ENCODE measurements at places on chromosomes 3 and 15.
A peak's percentile ranks its signal among the peaks of the same experiment; 100 is the strongest.

- DNase-seq = no peak
These were observed 158.0 kb downstream of the CDIN1 start for GRCh38 chr15:36737430-36737891.

- no peak for DNase-seq
These were observed 861.0 kb upstream of the NR2F2 start for GRCh38 chr15:95469496-95470000.

DNA sequence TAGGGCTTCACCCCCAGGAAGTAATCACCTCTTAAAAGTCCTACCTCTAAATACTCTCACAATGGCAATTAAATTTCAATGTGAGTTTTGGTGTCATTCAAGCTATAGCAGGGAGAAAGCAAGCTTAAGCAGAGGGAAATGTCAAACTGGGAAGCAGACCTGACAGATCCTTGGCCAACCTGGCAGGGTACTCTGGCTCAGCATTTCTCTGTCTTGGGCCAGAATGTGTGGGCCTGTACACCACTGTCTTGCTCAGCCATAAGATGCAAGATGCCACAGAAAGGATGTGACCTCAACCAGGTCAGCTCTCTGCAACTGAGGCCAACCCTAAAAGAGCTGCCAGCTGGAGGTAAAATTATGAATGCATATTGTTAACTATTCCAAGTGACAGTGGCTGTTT lies 130.6 kb upstream of the CMC1 start:
- no peak for DNase-seq

GRCh38 chr3:186152361-186152798 lies 43.5 kb upstream of the ETV5 start:
- DNase-seq = no peak

DNA sequence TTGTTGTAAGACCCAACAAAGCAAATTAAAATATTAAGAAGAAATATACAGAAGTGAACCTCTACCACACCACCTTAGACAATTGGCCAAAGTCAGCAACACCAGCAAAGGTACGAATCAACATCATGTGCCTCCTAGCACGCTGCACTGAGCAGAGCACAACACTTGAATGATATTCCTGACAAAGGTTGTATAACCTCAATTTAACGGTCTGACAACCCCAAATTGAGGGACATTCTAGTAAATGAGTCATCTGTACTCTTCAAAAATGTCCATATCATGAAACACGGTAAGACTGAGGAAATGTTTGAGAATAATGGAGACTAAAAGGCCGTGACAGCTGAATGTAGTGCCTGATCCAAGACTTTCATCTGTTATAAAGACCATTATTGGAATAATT lies 41.3 kb upstream of the TNFSF10 start:
- no peak for DNase-seq

- peak; percentile 61 for DNase-seq
These were observed 35.9 kb downstream of the SAXO2 start for GRCh38 chr15:82298520-82298919.

GRCh38 chr3:50254577-50255250 lies 14.2 kb upstream of the SEMA3B start:
- DNase-seq = no peak

DNA sequence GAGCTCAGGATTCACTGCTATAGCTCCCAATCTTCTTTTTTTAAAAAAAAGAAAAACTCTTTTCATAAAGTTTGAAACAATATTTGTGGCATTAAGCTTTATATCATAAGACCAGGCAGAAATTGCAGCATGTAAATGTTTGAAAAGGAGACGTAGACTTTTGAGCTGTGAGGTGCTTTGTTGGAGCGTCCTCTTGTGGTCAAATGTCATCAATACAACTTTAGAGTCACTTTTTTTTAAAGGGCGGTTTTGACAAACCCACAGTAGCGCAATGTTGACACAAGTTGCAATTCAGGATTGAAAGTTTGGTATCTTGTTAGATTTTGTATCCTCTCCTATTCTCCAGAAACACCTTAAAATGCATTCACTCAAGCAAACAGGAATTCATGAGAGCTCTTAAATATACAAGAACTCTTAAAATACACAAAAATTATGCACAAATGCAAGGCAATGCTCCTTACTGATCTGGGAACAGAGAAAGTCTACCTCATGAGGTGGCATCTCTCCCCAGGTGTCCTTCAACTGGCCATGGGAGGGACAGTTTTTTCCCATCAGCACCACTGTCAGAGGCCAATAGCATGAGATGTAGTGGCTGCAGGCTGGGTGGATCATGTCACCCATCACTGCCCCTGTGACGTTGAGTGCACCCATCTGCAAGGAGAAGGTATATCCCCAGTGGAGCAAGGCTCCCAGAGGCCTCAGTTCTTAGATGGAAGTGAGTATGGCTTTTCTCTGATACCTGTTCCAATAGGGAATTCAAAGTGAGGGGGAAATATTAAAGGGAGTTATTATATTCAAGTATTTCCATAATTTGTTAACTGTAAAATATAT lies 70.7 kb downstream of the ANXA2 start:
- DNase-seq = no peak

GRCh38 chr15:76057332-76058000 lies 2.3 kb upstream of the TMEM266 start:
- peak; percentile 41 for DNase-seq

- DNase-seq = no peak
These were observed 20.9 kb upstream of the SSUH2 start for GRCh38 chr3:8665407-8665896.

DNA sequence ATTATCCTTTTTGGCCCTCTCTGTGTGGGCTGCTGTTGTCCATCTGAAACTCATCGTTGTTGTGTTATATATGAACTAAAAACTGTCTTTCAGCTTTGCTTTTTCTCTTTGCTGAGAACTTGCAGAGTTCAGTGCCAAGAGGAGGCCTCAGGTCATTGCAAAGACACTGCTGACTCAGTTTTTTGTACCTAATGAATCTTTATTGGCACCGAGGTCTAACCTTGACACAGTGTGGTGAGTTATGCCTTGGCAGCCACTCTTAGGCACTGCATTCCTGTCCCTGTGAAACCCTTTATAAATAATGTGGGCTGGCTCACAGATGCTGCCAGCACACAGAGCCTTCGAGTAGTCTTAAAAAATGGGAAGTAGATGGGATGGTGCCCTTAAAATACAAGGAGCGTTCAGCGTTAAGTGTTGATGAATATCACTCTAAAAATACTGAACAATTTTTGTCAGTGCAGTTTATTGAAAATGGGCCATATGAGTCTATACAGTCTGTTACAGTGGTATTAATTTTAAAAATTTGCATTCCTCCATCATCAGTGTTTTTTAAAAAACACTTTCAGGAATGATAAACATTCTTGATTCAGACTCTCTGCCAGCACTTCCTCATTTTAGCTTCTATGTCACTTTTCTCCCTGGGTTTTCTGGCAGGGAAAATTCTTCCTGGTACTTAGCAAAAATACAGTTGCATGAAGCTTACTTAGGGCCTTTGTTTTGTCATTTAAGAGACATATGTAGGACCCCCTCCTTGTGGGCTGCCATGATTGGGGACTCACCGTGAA lies 234.1 kb downstream of the CACNA2D3 start:
- no peak for DNase-seq

DNA sequence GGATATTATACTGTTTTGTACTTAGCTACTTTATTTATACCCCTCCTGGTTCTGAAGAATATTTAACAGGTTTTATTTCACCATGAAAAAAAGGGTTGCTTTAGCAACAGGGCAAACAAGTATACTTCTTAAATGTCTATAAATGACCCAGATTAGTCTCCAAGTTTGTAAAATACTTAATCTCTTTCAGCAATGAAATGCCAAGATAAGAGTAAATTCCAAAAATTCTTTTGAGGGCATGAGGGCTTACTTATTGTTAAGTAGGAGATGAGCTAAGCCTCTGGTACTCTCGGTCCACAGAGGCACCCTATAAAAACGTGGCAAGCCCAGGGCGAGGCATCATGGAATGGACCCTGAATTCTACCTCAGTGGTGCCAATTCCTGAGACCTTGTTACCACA lies 264.8 kb upstream of the NSMCE3 start:
- DNase-seq = no peak

- DNase-seq = no peak
These were observed 56.6 kb downstream of the LSM3 start for GRCh38 chr3:14235003-14235911.

DNA sequence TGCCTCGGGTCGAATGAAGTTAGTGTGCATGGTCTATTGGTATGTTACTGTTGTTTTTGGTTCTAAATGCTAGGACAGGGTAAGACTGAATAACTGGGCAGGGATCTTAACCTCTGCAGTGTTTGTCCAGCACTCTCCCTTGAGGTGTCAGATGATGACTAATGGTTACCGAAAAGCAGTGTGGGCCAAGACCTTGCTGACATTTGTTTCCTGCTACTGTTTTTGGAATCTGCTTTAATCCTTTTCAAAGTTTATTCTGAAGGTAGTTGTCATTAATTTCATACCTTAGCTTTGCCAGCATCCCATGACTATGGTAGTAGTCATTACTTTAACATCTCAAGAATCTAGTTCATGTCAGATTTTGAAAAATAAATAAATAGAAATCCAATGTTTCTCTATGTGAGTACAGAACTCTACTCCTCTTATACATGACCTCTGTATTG lies 117.0 kb downstream of the P3H2 start:
- no peak for DNase-seq

DNA sequence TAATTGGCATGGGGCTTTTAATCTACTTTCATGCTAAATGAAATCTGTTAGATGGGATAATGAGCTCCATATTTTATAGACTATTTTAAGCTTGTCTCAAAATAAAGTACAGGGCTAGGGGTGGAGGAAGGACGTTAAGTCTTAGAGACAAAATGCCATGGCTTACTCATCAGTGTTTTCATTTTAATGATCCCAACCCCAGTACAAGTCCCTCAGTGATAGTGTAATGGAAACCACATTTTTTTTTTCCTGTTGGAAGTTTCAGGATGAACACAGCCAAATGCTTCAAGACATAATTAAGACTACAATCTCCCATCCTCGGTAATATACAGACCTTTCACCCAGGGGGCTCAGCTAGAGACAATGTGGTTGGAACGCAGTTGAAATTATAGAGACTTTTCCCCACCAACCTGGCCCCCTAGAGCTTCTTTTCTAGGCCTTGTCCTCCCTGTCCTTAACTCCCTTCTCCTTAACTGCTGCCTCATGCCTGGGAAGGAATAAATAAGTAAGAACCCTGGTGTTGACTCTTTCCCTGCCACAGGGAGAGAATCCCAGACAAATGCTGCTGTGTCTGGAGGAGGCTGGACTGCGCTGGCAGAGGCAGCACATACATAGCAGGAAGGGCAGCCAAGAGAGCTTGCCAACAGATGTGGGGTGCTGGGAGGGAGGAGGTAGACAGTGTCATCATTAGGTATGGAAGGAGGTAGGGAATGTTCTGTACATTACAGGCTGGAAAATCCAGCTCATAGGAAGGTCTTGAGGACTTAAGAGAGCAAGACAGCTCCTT lies 115.4 kb upstream of the ROPN1 start:
- no peak for DNase-seq

GRCh38 chr3:89340408-89340807 lies 233.0 kb downstream of the EPHA3 start:
- DNase-seq = no peak
